ENCODE measurements at places on chromosomes 3 and 15.

DNA sequence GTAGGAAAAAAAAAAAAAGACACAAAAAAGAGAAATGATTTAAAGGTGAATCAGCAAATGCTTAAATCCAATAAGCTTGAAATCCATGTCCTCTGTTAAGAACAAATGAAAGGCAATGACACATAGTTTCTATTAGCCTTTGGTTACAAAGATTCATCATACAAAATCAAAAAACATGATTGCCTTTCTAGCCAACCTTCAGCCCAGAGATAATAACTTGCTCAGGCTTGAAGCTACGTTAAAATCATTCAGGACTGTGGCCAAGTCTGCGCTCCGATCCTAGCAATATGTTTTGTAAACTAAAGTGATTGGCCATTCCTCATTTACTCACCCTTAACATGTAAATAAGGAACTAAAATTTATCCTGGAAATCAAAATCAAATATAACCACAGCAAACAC lies 556.7 kb downstream of the FGF12 start:
- no peak for DNase-seq

DNA sequence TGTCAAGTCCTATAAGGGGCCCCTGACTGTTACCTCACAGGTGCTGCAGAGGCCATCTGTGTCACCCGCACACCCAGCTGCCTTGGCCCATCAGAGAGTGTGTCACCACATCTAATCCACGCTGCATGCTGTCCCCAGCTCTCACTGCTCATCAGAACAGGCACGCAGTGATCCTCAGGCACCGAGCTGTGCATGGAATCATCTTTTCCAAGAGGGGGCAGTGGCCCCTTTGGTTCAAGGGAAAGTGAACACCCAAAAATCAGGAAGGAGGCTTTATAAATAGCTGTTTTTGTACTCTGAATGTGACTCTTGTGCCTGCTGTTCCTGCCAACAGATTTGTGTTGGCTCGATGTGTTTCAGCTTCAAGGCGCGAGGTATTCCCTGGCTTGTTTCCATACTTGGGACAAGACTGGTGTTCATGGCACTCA lies 110.3 kb upstream of the ETV5 start:
- DNase-seq = peak; percentile 49

GRCh38 chr3:57298041-57298440 lies 5.6 kb upstream of the ASB14 start:
- DNase-seq = no peak

DNA sequence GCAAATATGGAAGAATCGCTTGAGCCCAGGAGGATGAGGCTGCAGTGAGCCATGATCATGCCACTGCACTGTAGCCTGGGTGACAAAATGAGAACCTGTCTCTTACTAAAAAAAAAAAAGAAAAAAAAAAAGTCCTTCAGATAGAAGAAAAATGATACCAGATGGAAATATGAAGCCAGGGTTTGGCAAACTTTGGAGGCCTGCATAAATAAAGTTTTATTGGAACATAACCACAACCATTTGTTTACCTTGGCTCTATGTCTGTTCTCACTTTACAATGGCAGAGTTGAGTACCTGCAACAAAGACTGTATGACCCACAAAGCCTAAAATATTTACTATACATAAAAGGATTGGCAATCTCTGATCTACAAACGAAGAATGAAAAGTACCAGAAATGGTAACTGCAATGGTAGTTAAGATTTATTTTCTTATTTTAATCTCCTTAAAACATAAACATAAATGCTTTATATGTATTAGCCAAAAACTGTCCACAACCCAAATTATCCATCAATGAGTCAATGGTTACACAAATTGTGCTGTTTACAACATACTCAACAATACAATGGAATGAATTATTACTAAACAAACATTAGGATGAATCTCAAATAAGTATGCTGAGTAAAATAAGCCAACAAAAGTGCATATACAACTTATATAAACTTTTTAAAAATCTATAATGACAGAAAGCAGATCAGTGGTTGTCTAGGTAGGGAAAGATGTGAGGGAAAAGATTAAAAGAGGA lies 41.8 kb downstream of the GOLGB1 start:
- DNase-seq = no peak

GRCh38 chr15:41603941-41604911 lies 45.2 kb downstream of the TYRO3 start:
- peak; percentile 76 for DNase-seq

Data from hindlimb muscle (tissue), 1 donor.